AG20443 (cell line): ENCODE measurements at places on chromosomes 2 and 18.

DNA sequence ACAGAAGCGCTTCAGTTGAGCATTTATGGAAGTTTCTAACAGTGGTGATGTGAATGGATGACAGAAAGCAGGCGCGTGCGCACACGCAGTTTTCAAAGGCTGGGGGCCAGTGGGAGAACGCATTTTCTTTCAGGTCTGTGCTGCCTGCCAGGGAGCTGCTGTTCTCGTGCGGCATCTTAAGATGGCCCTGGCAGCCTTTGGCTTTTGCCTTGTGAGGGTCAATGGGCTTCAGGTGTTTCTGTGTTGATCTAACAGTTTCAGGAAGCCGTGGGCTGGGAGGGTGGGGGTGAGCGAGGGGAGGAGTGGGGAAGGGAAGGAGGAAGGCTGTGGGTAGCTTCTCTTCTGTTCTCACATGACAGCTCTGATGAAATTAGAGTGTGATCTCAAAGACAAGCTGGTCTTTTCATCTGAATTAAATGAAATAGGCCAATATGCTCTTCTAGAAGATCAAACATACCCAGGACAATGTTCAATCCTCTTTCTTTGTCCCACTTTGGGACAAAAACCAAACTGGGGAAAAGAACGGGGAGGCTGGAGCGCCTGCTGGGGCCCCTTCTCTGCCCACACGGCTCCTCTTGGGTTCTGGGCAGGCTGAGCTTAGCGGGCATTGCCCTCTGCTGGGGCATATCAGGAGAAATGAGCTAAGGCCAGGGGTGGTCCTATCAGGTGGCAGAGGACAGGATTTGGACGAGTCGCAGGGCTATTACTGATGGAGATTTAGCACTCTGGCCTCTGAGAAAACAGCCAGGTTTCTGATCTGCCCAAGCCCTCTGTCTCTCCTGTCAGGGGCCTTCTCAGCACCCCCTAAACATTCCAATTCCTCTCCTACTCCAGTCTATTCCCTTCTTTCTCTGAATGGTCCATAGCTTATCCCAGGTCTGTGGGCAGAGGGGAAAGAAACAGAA lies 126.2 kb upstream of the LGALSL start:
- peak; percentile 24 for DNase-seq

DNA sequence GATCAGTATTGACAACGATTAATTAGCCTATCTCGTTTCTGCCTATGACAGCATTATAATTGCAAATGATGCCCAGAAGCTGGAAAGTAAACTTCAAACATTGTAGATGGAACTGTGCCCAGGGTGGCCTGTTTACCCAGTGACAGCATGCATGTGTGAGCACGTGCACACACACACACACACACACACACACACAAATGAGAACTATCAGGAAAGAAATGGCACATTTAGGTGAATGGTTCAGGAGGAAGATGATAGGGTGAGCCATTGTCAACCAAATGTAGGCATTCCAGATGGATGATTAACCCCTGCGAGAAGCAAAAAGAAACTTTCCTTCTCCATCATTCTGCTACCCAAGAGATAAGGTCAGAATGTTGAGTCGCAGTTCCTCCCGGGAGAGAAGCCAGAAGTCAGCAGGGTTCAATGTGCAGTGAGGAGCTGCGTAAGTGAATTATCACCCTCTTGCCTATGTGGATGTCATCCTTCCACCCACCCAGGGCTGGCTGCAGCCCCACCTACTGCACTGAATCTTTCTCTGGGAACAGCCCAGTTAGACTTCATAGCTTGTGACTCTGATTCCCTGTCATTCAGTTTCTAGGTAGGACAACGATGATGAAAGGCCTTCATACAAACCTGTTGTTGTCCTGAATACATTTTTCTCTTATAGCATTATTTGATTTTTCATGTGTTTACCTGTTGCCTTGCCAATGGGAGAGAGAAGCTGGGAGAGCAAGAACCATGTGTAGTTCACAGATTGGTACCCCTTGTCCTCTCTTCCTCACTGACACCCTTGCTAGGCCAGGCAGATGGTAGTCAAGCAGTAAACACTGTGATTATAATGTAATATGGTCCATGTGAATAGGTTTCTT lies 3.5 kb upstream of the APOB start:
- no peak for DNase-seq

DNA sequence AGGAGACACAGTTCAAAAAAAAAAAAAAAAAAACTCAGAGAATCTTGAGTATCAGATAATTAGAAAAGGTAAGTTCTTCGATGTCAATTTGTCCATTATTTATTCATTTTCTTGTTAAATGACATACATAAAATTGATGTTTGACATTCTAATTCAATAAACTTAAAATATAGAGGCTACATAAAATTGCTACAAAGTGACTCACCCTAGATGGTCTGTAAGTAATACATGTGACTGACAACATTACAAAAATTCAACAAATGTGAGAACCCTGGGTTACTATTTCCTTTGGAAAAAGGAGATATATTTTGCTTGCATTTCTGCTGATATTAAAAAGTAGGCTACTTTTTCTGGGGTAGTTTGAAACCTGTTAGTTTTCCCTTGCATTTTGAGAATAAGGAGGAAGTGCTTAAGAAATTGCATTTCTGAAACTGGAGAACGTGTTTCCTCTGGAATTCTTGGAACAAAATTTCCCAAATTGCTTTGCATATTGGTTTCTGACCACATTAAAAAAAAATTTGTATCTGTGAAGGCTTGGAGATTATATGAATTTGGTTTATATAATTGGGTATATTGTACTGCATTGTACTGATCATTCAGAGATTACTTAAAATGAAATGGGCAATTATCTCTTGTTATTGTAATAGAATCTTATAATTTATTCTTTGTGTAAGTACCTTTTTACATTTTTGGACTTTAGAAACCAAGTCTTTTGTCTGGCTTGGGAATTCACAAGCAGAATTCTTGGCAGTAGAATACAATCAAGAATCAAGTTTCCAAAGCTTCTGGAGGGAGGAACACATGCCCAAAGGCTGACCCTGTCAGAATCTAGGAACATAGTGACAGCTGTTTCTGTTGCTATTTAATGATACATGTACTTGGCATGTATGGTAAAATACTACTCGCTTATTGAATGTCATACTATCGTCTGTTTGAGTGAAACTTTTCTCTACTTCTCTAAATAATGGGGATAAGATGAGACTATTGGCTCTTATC lies 106.1 kb downstream of the DSEL start:
- no peak for DNase-seq

DNA sequence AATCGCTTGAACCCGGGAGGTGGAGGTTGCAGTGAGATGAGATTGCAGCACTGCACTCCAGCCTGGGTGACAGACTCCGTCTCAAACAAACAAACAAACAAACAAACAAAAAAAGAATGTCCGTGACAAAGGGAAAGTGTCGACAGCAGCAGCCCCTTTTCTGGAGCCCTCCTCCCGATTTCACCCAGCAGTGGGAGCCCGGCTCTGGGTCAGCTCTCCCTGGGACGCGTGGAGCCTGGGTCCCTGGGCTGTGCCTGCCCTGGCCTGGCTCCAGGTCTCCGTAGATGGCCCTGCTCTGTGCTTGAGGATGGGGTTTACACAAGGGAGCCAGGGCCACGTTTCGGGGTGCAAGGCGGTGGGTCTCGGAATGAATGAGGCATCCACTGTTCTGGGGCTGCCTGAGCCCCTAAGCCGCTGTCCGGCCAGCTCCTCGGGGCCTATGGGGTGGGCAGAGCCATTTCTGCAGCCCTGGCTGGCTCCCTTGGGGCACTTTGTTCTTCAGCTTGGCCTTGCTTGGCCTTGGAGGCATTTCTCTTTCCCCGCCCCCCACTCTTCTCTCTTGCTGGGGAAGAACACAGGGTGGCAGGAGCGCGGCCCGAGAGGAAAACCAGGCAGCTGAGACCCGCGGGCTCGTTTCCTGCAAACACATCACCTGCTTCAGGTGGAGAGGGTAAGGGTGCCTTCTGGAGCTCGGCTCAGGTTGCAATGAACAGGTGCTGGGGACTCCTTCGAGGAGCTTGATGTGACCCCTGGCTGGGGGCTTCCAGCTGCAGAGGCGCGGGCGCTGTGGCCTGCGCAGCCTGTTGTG lies 29.1 kb downstream of the RTP5 start:
- no peak for DNase-seq

- DNase-seq = no peak
Measured at GRCh38 chr2:109345091-109345490, 216.1 kb downstream of the SH3RF3 start.

GRCh38 chr2:21812766-21813165 lies 689.0 kb downstream of the TDRD15 start:
- DNase-seq = no peak

- no peak for DNase-seq
Measured at GRCh38 chr2:6341588-6342129, 524.0 kb downstream of the CMPK2 start.

GRCh38 chr2:140998577-140998976 lies 1132.2 kb downstream of the LRP1B start:
- DNase-seq = no peak

- peak; percentile 22 for DNase-seq
Measured at GRCh38 chr2:74181739-74182138, 3.1 kb upstream of the MOB1A start.

DNA sequence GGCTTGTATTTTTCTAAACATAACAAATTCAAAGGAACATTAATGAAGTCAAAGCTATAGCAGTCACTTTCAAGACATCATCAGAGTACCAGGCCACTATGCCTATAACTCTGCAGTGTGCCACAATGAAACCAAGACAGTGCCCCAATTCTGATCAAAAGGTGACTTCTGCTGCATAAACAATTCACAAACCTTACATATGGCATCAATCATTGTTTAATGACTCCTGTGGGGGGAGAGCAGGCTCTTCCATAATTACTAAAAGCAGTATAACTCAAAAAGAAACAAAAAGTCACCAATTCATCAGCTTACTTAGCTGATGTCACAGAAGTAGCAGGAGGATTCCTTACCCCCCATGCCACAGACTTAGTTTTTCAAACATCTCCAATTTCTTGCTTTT lies 15.5 kb downstream of the LPIN2 start:
- DNase-seq = no peak

- no peak for DNase-seq
Measured at GRCh38 chr2:27581417-27582128, 1.3 kb upstream of the ZNF512 start.

- DNase-seq = no peak
Measured at GRCh38 chr2:193371200-193371599, 1176.5 kb upstream of the TMEFF2 start.

- peak; percentile 71 for DNase-seq
Measured at GRCh38 chr2:42569116-42569711, 782 bp downstream of the MTA3 start.

DNA sequence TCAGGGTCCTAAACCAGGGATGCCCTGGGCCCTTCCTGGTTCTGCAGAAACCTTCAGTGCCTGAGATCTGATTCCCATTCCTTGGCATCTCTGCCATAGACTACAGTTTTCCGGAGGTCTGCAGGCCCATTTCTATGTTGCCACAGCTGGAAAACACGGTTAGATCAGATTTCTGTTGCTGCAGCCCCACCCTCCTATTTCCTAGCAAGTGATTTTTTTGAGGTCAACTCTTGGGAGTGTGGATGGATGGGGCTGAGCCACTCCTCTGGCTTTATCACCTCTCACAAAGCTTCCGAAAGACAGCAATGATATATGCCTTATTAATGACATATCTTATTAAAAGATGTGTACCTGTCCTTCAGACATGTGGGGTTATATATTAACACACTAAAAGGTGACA lies 56.3 kb downstream of the ZAP70 start:
- DNase-seq = no peak

- peak; percentile 48 for DNase-seq
Measured at GRCh38 chr2:54657664-54658083, 65.8 kb upstream of the EML6 start.

- no peak for DNase-seq
Measured at GRCh38 chr18:28715206-28715605, 538.3 kb upstream of the CDH2 start.

DNA sequence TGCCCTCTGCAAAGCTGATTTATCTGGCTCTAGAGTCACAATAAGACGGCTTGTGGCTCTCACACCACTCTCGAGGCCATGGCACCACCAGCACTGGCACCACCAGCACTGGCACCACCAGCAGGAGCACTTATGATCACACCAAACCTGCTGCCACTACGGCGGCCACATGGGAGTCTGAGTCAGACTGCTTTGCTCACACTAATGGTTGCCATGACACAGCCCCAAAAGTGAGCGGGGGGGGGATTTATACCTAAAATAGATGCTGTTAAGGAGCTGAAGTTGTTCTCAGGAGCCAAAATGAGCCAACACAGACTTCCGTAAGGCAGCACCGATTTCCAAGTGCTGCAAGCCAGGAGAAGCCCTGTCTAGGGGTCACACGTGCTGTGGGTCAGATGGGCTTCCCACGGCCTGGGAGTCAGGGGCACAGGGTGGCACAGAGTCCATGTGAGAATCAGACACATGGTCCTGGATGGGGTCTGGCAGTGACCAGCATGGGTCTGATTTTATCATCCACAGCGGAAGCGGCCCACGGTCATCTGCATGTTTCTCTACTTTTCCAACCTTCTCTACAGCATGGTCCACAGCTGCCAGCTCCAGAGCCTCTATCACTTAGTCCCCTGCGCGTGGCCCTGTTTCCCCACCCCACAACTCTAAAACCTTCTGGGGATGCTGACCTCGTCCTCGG lies 16.7 kb downstream of the DNMT3A start:
- peak; percentile 73 for DNase-seq

GRCh38 chr2:227812001-227812400 lies 1.6 kb upstream of the CCL20 start:
- no peak for DNase-seq

GRCh38 chr18:48408727-48409590 lies at the start of gene ZBTB7C:
Gene ZBTB7C, minus strand, starts transcription at chr18:48409383.
- DNase-seq = peak; percentile 73

- DNase-seq = no peak
Measured at GRCh38 chr2:176405477-176405876, 136.2 kb downstream of the MTX2 start.

- DNase-seq = peak; percentile 57
Measured at GRCh38 chr2:236607471-236608187, 38.0 kb downstream of the ACKR3 start.

- peak; percentile 63 for DNase-seq
Measured at GRCh38 chr2:7523481-7524120, 606.4 kb downstream of the RNF144A start.

GRCh38 chr2:62653582-62654422 lies 51.7 kb upstream of the EHBP1 start:
- DNase-seq = no peak

DNA sequence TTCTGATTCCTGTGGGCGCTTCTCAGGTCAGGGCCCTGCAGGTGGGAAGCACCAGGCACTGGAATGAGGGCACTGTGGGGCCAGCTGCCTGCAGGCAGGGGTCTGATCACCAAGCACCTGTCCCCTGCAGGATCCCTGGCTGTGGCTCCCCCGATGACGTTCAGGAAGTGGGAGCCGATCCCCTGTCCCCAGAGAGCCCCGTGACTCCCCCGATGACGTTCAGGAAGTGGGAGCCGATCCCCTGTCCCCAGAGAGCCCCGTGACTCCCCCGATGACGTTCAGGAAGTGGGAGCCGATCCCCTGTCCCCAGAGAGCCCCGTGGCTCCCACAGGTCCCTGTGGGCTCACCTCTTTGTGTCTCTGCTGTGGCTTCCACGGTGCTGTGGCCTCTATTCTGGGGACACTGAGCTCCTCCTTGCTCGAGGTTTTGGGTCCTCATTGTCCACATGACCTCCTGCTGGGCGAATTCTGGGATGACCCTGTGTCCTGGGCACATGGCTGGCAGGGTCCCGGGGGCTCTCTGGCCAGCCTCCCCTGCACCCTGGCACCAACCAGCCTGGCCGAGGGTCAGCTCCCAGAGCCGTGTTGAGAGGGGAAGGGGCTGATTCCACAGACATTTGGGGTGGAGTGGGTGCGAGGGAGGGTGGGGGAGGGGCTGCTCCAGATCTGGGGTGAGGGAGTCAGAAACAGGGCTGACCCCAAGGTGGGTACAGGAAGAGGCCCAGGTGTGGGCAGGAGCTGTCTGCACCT lies 4.8 kb downstream of the NEU4 start:
- no peak for DNase-seq

GRCh38 chr2:59654710-59655109 lies 898.7 kb downstream of the BCL11A start:
- no peak for DNase-seq
